ENCODE measurements at places on chromosomes 5 and 9. TPM values are rescaled to one million over a fixed set of nuclear protein-coding genes. Genes with fewer than 3 reads are reported as not detected.

DNA sequence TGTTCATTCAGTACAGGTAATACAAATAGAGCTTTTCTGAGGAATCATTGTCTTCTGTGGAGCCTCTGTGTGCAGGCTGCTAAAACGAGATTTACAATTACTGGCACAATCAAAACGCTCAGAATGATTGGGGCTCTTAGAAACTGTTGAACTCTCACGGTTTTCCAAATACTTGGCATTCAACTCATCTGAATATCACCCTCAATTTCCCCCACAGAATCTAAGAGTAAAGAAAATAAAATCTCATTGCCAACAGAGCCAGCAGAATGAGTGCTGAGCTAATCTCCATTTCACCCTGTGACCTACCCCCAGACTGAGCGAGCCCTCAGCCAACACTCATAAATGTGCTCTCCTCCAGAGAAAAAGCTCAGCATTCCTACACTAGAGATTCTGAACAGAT is 35.3 kb upstream of the TMED7 start:
- DNase-seq = no peak

The MOCS2 gene
- 29.3 TPM for total RNA-seq

The AUH gene
- total RNA-seq = 10.8 TPM

- no peak for DNase-seq
Observed at GRCh38 chr9:99134893-99135341, 30.0 kb downstream of the TGFBR1 start.

- DNase-seq = no peak
Observed at GRCh38 chr9:20753761-20754160, 69.7 kb downstream of the FOCAD start.

The CSNK1A1 gene
- total RNA-seq = 218 TPM

GRCh38 chr9:95065224-95065623 is 252.3 kb downstream of the FANCC start:
- DNase-seq = no peak

The SNCAIP gene
- 10.2 TPM for total RNA-seq

DNA sequence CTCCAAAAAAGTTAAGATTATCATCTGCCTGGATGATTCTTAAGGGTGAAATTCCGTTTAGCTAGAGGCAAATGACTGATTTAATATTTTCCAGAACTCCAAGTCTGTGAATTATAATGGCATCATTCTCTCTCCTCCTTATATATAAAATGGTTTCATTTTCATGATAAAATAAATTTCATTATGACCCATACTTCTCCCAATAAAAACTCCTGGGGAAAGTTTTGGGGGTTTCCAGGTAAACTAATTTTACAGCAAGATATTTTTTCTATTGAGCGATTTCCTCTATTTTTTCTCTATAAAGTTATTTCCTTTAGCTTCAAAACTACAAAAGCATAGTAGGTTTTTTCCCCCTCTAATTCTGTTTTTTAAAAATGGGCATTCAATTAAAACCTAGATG is 7.6 kb upstream of the OTULIN start:
- DNase-seq = no peak

GRCh38 chr5:145163876-145164275 is 671.3 kb downstream of the PRELID2 start:
- DNase-seq = no peak

DNA sequence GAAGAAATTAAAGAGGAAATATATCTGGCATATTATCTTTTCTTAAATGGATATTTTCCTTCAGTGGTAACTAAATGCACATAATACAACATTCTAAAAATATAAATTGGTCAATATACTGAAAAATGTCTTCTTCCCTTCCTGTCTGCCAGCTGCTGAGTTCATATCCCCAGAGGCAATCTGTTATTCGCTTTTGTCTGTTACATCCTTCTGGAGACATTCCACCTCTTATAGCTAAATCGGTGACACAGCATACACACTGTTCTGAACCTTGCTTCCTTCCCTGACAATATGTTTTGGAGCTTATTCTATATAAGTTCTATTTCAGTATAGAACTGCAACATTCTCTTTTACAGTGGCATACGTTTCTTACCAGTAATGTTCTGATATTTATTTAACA is 147.8 kb downstream of the TENT4A start:
- DNase-seq = no peak

DNA sequence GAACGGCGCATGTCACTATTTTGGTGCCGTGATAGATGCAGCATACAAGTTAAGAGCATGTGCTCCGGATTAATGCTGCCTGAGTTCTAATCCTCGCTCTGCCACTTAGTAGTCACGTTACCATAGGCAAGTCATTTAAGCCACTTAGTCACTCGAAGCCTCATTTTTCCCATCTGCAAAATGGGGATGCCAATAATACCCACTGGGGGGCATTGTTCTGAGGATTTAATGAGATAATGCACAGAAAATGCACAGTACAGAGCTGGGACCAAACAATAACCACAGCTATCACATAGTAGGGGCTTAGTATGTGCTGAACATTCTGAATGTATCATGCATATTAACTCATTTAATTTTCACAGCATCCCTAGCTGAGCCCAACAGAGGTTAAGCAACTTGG is 9.1 kb downstream of the NIPAL4 start:
- no peak for DNase-seq

DNA sequence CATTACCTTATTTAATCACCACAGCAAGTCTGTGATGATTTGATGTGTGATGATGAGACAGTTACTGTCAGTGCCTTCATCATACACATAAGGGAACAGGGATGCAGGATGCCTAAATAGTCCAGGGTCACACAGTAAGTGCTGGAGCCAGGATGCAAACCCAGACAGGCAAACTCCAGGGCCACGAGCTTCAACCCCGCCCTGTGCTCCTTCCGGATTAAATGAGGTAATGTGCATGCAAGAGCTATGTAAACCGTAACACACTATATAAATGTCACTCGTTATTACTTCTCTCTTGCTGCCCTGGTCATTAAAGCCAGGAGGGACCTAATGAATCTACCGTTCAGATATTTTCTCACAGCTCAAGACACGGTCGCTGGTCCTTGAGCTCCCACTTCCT is 12.8 kb downstream of the SMIM23 start:
- no peak for DNase-seq

The ARSI gene
- 0.51 TPM for total RNA-seq

GRCh38 chr9:19145881-19146280 is 18.6 kb upstream of the PLIN2 start:
- no peak for DNase-seq

DNA sequence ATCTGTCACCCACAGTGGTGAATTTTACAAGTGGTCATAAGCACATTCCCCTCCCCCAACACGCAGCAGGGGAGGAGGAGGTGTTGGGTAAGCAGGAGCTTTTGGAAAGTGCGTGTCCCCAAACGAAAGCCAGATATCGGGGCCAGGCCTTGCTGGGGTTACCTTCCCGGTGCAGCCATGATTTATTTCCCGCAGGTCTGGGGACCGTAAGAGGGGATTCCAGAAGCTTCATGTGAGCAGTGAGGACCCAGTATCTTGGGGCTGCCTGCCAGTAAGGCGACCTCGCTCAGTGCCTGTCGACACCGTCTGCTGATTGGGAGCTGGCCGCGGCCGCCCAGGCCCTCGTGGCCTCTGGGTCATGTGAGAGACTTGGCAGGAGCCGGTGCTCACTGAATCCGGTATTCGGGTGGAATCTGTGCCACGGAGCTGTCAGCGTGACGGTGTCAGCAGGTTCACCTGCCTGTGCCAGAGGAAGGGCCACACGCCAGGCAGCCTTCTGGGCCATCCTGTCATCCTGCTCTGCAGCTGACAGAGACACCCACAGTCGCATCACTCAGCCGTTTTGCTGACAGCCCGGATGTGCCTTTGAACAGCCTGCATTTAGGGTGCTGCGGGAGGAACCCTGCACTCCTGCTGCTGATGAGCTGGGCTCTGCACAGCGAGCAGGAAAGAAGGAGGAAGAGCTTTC is 37.3 kb downstream of the SEC61B start:
- DNase-seq = no peak
